ENCODE measurements at places on chromosomes 11 and 22.

- no peak for DNase-seq
Observed at GRCh38 chr11:12809864-12810567, 135.8 kb downstream of the TEAD1 start.

DNA sequence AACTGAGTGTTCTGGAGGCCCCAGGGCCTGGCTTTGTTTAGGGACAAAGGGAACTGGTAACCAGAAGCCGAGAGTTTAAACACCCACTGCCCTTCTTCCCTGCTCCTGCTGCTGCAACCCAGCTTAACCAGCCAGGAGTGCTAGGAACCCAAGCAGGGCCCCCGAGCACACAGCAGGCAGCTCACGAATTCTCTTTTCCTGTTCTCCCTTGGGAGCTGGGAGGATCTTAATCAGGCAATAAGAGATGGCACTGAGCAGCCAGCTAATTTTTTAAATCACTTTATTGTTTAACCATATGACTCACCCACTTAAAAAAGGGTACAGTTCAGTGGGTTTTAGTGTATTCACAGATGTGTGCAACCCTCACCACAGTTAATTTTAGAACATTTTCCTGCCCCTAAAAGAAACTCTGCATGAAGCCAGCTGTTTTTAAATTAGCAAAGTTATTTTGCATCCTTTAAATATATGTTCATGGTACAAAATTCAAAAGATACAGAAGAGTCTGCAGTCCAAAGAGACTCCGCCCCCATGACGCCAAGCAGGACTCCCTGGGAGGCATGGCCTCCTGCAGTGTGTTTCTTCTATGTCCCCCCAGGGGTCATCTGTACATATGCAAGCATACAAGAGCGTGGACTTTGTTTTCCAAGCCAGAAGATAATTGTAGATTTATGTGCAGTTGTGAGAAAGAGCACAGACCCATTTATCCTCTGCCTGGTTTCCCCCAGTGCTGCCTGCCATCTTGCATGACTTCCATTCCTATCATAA is 18.9 kb upstream of the PPP6R3 start:
- no peak for DNase-seq

DNA sequence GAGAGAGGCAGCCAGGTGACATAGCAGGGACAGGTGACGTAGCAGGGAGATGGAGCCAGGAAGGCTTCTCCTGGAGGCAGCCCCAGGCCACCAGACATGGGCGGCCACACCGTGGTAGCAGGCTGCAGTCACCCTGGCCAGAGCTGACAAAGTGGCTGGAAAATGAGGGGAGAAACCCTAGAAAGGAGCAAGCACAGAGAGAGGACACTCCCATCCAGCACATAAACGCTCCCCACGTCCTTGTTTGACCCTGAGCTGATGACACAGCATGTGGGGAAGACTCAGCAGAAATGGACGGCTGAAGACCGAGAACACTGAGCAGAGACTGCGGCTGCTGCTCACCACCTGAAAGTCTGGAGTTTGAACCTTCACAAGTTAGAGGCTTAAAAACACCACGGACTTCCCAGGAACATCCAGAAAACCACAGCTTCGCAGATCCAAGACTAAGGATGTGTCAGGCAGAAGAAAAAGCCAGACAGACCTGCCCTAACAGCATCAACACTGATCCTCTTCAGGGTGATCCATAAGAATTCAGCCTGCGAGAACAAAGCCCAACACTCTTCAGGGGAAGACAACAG is 28.7 kb downstream of the DRD4 start:
- no peak for DNase-seq

DNA sequence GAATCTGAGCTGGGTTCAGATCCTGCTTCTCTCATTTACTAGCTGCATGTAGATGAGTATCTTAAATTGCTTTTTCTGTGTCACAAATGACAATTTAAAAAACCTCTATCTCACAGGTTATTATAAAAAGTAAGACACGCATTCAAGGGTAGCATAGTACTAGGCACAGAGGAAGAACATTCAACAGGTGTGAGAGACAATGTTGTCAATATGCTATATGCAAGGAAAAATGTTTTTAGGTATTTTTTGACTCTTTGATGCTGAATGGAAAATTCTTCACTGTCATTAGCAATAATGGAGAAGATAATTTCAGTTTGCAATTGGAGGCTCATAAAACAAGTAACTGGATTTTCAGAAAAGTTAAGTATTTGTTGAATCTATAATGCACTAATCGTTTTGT is 81.6 kb downstream of the PIWIL4 start:
- no peak for DNase-seq

All from left colon (tissue), 2 donors.